ENCODE measurements at places on chromosomes 12 and 14. TPM values are rescaled to one million over a fixed set of nuclear protein-coding genes. Genes with fewer than 3 reads are reported as not detected.

Gene PMEL
- 0.78 TPM for total RNA-seq

Gene CLEC14A
- total RNA-seq: 0.20 TPM

Gene MYO1H
- not detected for total RNA-seq

Gene GZMB
- not detected for total RNA-seq

Gene TAC3
- total RNA-seq: not detected

Gene KRT83
- not detected for total RNA-seq

Gene SLC10A1
- total RNA-seq: not detected

Gene RITA1
- 18.0 TPM for total RNA-seq

Gene ACOT6
- total RNA-seq: not detected

Gene SPPL3
- total RNA-seq: 9.6 TPM

Gene NOVA1
- 36.4 TPM for total RNA-seq

Gene CATSPERB
- total RNA-seq: under 0.01 TPM

Gene DDIT3
- 16.6 TPM for total RNA-seq

Gene VASH1
- 1.8 TPM for total RNA-seq

Gene OTOGL
- 0.20 TPM for total RNA-seq

Gene KRT2
- not detected for total RNA-seq

Gene ZDHHC22
- not detected for total RNA-seq
